ENCODE measurements at places on chromosomes 4 and X.

GRCh38 chr4:3044870-3045819 is 29.2 kb downstream of the HTT-AS start:
- DNase-seq = peak; percentile 95

DNA sequence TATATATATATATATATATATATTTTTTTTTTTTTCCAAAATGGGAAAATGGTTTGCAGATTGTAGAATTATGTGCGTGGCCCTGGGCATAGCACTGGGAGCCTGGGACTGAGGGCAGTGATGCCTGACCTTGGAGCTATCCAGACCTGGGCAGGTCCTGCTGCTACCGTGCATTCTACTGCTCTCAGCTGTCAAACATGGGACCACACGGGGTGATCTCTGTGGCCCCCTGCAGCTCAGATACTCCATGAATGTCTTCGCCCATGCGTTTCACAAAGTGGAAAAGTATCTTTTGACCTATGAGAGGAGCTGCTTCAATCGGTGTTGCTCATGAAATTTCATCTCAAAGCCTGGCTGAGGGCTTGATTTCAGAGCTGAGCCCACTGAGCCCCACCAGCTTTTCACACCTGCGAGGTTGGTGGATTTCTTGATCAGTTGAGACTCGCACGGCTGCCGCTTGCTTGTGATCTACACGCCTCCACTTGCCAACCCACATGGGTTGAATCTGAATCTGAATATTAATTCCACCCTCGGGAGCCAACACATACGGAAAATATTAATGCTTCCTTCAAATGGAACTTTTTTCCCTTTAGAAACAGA is 35.7 kb downstream of the ING2 start:
- DNase-seq = no peak

DNA sequence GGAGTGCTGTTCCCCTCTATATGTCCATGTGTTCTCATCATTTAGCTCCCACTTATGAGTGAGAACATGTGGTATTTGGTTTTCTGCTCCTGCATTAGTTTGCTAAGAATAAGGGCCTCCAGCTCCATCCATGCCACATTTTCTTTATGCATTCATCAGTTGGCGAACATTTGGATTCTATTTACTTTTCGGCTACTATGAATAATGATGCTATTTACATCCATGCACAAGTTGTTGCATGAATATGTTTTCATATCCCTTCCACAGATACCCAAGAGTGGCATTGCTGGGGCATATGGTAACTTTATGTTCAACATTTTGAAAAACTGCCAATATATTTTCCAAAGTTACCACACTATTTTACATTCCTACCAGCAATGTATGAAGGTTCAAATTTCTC is 13.8 kb upstream of the DDX53 start:
- DNase-seq = no peak

- no peak for DNase-seq
Observed at GRCh38 chr4:36325926-36326325, 44.5 kb downstream of the DTHD1 start.

GRCh38 chrX:52830551-52830950 is 19.5 kb downstream of the XAGE5 start:
- no peak for DNase-seq

- DNase-seq = no peak
Observed at GRCh38 chrX:40004921-40005291, 92.9 kb downstream of the BCOR start.

- no peak for DNase-seq
Observed at GRCh38 chr4:77917075-77917474, 54.4 kb downstream of the MRPL1 start.

DNA sequence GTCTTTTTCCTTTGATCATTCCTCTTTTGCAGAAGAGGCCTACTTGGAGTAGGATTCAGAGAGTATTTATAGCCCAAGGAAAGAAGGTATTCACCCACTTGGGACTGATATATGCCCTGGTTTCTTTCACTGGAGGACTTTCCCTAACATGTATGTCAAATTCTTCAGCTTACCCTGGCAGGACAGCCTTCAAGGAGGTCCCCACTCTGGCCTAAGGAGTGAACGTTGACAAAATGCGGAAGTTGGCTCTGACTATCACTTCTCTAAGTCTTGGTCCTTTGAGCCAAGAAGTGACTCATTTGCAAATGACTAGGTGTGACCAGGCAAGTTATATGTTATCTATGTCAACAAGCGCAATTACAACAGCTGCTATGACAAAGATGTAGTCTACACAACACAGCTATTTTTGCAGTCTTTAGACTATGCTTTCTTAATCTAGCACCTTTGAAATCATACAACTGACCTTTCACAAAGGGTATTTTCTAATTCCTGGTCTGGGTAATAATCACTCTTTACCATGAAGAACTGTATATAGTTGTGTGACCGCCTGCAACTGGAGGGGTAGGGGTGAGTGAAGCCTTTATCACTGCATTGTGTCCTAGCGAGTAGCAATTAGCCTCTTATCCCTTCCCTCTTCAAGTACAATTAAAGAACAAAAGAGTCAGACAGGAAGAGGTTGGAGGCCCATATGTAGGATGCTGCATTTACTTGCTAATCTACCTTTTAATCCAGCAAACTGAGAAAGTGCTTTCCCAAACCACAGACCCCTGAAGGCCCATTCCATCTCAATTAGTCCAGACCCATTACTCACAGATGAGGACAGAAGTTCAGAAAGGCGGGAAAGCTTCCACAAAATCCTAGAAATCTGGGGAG is 50.1 kb downstream of the RASGEF1B start:
- DNase-seq = no peak

DNA sequence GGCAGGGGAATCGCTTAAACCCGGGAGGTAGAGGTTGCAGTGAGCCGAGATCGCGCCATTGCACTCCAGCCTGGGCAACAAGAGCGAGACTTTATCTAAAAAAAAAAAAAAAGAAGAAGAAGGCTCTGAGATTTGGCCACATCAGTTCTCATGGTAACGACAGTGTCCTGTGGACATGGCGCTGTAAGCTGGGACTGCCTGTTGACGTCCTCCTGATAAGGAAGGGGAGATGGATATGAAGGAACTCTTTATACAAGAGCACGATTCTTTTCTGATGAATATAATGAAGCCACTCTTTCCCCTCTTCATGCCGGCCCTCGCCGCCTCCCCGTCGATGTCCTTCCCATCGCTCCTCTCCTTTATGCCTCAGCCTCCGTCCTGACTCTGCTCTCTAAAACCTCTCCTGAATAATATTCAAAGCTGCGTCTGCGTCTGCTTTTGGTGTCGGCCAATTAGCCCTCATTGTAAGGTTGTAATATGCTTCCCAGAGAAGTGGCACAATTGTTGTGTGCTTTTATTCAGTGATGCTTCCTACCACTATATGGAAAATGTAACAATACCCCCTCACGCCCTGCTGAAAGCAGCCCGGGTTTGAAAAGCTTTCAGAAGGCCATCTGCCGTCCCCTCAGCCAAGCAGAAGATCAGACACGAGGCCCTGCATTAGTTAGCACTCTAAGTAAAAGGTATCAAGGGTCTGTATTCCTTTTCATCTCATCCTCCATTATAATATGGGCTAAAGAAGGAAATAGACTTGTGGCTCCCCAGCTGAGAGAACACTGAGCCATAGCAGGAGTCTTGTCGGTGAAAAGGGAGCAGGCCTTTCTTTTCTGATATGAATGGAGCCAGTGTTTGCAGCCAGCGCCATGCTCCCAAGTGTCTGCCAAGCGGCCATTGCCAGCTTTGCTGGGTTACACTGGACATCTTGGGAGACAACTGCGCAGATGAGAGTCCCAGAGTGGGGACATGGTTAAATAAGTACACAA is 22.1 kb upstream of the SCOC start:
- DNase-seq = no peak

- DNase-seq = no peak
Observed at GRCh38 chr4:107153956-107154355, 117.8 kb upstream of the DKK2 start.

- no peak for DNase-seq
Observed at GRCh38 chr4:40971338-40971737, 221.6 kb downstream of the NSUN7 start.

DNA sequence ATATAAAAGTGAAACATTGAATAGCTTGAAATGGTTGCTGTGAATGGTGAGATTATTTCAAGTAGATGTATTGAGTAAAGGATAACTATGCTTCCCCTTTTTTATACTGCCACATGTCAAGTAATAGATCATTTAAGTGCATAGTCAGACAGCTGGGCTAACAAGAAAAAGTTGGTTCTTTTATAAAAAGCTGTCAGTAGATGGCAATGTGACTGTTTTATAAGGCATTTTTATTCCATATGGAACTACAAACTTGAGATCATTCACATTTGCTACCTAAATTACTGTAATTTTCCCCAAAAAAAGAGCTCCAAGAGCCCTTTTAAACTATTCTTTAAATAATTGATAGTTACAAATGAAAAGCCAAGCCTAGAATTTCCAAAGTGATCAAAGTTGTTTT is 831.0 kb downstream of the C4orf33 start:
- DNase-seq = no peak

DNA sequence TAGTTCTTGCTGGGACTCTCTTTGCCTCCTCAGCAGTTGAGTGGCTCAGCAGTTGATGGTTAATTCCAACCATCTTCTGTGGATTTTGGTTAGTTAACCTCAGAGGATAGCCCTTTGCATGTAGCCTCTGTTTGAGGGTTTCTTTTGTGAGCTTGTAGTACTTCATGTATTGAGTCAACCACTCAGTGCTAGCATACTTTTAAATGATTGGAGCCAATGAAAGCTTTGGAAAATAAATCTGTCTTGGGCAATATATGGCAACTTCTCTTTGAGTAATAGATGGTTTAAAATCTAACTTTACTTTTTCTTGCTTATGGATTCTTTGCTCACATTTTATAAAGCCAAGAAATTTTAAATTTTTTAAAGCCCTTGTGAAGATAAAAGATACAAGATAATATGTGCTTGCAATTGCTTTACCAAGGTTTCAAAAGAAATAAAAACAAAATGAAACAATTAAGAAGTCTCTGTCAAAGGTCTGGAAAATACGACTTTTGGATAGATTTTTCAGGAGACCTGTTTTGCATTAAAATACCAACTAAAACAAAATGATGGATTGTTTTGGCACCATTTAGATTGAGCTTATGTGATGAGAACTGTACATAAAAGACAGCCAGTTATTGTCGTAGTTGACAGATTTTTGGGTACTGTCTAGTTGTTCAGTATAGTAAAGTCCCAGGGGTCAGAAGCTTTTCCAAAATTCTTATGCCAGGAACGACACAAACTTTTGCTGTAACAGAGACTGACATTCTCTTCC is 181.9 kb downstream of the SPRY1 start:
- DNase-seq = no peak

DNA sequence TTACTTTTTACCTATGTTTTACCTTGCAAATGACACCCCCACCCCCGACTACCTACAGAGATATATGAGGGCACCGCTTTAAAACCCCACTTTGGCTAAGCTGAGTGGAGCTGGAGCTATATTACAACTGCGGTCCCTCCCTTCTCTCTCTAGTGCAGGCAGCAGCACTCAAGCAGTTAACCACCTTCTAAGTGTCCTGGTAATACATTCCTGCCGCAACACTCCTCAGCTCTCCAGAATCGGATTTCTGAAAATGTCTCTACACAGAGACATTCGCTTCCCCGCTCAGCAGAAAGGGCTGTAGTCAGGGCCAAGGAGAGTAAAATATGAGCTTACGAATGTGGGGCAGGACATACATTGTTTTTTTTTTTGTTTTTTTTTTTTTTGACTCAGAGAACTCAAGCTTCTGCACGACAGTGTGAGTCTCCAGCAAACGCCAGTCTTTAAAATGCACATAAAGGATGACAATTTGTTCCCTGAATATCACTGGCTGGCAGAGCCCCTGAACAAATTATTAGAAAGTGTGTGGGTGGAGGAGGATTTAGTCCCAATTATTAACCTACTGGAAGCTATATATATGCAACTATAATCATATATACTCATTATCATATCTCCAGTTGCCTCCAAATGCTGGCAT is 287.0 kb upstream of the TET2 start:
- DNase-seq = no peak

GRCh38 chr4:133618963-133619362 is 469.9 kb downstream of the PCDH10 start:
- no peak for DNase-seq

DNA sequence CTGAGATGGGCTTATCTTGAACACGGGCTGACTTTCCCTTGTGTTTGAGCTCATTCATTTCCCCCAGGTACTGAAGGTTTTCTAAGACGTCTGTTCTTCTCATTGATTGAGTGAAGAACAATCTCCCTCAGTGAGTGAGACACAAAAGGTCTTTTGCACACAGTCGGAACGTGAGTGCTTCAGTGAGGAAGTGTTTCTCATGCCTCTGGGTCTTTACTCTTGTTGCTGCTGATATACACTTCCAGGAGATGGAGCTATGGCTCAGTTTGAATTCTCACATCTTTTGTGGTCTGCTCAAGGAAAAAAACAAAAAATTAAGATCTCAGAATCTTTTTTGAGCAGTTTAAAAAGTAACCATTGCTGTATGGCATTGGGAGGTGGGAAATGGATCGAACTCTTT is 981.9 kb upstream of the TENM3 start:
- DNase-seq = no peak

GRCh38 chrX:21708116-21708515 is 49.8 kb downstream of the SMPX start:
- DNase-seq = no peak

- no peak for DNase-seq
Observed at GRCh38 chr4:23770011-23770410, 119.8 kb downstream of the PPARGC1A start.

- no peak for DNase-seq
Observed at GRCh38 chr4:82618103-82618720, 56.4 kb upstream of the TMEM150C start.

DNA sequence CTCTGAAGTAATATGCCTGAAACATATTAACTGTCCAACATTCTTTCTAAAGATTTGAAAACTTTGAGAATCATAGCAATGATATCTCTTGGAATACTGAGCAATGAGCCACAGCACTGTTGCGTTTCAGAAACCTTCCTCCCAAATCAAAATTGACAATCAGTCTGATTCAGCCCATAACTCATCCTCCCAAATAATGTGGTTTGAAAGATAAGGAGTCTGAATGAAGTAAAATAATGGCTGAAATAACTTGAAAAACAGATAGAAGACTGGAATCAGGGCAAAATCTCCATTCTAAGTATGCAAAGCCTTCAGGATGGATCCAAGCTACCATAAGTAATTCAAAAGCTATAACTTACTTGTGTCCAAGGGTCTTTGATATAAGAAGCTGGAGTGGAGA is 98.6 kb upstream of the PLS3 start:
- DNase-seq = no peak

GRCh38 chrX:150465881-150466775 is 102.3 kb upstream of the MTM1 start:
- DNase-seq = no peak

GRCh38 chr4:10395971-10396580 is 61.1 kb downstream of the ZNF518B start:
- no peak for DNase-seq

DNA sequence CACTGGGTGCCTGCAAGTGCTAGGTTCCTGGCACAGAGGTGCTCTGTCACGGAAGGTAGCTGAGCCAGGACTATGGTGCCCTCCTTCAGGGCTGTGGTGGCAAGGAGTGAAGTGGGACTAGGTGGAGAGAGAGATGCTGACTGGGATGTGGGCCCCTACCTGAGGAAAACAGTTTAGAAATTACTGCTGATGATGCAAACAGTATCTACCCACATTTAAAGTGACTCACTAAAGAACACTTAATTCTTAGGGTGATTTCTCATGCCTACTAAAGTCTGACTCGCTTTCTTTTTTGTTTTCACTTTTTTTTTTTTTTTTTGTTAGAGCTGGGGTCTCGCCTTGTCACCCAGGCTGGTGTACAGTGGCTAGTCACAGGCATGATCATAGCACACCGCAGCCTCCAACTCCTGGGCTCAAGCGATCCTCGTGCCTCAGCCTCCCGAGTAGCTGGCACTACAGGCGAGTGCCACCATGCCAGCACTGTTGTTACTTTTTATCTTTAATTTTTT is 3.1 kb downstream of the ZNF185 start:
- DNase-seq = no peak

GRCh38 chrX:48695925-48696300 is 621 bp upstream of the SUV39H1 start:
- no peak for DNase-seq
